ENCODE measurements at places on chromosomes 16 and 17.

DNA sequence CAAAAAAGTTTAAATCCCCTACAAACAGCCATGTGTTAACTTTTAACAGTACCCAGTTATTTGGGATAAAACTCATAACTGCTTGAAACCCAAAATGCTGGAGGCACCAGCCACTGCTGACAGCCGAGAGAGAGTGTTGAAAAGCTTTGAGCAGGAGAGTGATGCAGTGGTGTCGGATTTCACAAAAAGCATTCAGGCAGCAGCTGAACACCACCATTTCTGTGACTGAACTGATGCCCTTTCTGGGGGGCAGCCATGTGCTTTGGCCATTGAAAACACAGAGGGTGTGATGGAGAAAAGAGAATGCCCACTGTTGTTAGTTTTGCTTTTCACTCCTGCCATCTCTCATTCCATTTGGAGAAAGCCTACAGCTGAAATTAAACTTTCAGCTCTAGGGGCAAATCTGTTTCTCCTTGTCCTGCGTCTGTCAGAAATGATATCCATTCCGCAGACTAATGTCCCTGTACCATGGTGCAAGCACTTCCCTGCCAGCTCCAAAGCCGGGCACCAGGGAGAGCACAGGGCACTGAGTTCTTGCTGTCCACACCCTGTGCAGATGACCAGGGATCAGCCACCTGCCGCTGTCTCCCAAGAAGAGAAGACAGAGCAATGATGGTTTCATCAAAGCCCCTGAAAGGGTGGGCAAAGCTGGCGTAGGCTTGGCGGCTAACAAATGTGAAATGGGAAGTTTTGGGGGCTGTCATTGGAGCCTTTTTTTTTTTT lies 16.6 kb upstream of the MLYCD start:
- DNase-seq, result no peak

DNA sequence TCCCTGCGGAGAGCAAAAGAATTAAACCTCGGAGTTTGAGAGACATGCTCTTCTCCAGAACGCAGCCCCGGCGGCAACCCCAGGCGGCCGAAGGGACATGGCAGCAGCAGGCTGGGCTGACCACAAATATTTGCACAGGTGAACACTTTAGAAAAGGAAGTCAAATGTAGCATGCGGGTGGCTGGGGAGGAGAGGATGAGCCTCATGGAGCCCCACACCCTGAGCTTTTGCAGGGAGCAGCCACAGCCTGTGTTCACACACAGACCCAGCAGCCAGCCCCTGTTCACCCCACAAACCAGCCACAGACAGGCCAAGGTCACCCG lies 17.8 kb downstream of the HS3ST6 start:
- no peak for DNase-seq

GRCh38 chr16:57516773-57517172 lies 19.6 kb downstream of the CCDC102A start:
- no peak for DNase-seq

DNA sequence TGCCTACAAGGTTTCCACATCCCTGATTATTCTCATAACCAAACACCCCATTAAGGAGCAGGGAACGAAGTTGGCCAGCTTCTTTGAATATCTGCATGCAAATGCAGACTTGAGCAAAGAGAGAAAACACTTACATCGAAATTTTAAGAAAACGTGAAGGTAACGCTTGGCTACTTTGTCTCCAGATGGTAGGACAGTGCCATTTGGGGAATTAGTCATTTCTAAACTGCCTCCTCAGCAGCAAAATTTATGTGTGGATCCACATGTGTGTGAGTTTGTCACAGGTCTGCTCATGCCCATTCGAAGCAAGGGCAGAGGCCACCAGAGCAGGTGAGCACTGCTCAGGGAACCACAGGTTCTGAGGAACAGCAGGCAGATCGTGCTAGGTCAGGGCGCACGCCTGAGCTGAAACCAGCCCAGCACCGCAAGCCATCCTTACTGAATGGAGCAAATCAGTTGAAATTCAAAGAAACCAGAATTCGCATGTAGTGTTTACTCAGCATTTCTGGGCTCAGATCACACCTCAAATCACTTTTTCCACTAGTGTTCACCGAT lies 80.1 kb downstream of the SOCS1 start:
- DNase-seq, result no peak

DNA sequence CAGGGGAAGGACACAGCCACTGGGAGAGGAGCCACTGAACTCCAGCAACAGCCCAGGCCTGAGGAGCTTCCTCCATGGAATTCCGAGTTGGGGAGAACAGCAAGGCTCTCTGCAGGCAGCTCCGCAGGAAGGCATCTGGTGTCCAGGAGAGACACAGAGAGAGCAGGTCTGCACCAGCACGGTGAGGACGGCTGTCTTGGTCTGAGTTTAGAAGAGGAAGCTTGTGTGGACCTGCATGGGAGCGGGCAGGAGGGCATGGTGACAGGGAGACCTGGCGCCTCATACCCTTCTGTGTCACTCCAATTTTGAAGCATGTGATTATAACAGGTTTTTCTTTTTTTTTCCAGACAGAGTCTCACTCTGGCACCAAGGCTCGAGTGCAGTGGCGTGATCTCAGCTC lies 6.4 kb downstream of the SLC38A10 start:
- DNase-seq, result no peak

GRCh38 chr16:9389543-9390207 lies 298.2 kb downstream of the HAPSTR1 start:
- DNase-seq, result no peak

GRCh38 chr16:28543072-28543471 lies 4.3 kb upstream of the NUPR1 start:
- DNase-seq, result no peak

GRCh38 chr16:83781-84615 lies 6.0 kb downstream of the MPG start:
- no peak for DNase-seq

GRCh38 chr16:1991135-1991551 lies 1.4 kb downstream of the SYNGR3 start:
- no peak for DNase-seq

DNA sequence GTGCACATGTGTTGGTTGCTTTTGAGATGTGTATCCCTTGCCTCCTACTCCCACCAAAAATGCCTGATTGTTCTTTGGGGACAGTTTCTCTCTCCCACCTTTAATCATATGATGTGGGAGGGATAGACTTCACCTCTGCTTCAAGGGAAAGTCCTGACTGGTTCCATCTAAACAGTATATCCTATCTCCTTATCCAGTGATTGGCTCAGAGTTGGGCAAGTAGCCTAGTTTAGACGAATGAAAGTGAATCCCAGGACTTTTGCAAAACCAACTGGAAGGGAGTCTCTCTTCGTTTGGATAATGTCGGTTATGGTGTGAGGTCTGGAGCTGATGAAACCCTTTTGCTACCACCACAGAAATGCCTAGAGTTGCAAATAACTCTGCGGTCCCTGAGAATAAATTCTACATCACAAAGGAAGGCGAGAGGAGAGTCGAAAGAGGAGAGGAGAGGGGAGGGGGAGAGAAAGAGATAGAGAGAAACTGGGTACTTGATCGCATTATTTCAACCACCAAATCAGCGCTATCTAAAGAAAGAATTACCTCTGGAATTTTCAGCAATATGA lies 77.1 kb upstream of the SALL1 start:
- DNase-seq, result no peak

GRCh38 chr16:67039260-67040020 lies 10.5 kb downstream of the CBFB start:
- DNase-seq, result no peak

DNA sequence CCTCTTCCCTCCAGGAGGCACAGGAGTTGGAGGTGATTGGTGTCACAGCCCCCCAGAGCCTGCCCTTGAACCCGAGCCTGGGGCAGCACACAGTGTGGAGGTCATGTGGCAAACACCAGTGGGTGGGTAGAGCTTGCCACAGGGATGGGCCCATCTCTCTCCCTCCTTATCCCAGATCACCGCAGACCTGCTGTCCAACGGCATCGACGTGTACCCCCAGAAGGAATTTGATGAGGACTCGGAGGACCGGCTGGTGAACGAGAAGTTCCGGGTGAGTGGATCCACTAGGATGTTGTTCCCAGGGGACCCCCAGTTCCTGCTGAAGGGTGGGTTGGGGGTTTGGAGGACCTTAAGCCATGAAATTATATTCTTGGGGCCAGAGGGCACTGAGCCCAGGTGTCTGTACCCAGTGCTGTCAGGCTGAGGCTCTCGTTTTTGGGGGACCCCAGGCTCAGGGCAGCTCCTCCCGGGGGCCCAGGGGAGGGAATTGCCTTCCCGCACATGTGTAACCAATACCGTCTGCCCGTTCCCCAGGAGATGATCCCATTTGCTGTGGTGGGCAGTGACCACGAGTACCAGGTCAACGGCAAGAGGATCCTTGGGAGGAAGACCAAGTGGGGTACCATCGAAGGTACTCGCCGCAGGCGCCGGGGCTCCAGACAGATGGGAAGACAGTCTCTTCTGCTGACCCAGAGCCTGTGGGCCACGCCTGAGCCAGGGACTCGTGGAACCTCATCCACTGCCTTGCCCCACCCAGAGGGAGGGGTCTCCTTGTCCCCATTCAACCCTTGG lies 351.9 kb downstream of the SEC14L1 start:
- no peak for DNase-seq

GRCh38 chr16:19118938-19119431 lies 5.2 kb downstream of the ITPRIPL2 start:
- DNase-seq, result peak; percentile 59

- DNase-seq, result no peak
Measured at GRCh38 chr16:49505556-49505955, 132.0 kb downstream of the C16orf78 start.

DNA sequence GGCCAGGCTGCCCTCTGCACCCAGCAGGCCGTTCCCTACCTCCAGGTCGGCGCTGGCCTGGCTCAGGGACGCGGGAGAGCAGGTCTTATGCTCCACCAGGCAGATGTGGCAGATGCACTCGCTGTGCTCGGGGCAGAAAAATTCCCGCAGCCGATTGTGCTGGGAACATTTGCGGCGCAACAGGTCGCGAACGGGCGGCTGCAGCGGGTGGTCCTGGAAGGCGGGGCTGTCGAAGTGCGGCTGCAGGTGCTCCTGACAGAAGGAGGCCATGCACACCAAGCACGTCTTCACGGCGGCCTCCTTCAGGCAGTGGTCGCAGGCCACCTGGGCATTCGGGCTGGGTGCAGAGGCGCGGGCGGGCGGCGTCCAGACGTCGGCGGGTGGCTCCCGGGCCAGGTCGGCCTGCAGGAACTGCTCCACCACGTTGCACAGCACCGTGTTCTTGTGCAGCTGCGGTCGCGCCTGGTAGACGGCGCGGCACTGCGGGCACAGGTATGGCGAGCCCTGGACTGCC lies 439 bp downstream of the TRIM25 start:
- no peak for DNase-seq

- no peak for DNase-seq
Measured at GRCh38 chr16:9610727-9611126, 519.3 kb downstream of the HAPSTR1 start.

DNA sequence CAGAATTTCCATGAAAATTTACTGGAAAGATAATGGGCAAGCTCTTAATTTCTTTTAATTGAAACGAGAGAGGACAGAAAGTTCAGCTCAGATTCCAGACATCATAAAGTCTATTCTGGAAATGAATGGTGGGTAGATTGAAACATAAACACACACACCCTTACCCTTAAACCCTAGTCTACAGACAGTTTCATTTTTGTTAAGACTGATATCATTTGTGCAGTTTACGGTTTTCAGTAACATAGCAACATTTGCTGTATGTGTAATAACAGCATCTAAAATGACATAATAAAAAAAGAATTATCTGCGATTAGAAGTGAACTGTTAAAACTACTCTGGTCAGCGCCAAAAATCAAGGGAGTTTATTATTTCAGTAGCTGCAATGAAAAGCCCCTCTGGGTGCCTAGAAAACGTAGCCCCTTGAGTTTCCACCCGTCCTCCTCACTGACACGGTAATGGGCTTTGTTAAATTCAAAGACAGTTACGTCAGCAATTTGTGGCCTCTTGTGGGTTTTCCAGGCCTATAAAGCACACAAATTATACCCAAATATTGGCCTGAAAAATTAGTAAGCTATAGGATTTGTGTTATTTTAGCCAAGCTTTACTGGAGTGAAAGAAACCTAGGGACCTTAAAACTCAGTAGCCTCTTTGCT lies 520.6 kb upstream of the SOX9 start:
- no peak for DNase-seq

DNA sequence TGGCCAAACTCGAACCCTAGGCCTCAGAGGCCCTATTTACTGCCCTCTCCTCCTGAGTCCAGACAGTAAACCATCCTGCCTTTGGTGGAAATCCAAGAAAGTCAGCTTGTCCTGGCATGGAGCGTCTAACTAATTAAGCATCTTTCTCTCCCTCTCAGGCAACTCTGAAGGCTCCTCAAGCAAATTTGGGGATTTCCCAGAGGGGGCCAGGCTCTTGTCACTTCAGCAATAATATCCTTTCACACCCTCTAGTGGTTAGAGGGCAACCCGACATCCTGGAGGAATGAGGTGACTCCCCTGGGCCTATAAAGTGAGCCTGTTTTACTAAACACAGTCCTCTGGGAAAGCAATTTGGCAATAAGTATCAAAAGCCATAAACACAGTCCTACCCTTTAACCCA lies 60.4 kb downstream of the NOG start:
- DNase-seq, result peak; percentile 34

DNA sequence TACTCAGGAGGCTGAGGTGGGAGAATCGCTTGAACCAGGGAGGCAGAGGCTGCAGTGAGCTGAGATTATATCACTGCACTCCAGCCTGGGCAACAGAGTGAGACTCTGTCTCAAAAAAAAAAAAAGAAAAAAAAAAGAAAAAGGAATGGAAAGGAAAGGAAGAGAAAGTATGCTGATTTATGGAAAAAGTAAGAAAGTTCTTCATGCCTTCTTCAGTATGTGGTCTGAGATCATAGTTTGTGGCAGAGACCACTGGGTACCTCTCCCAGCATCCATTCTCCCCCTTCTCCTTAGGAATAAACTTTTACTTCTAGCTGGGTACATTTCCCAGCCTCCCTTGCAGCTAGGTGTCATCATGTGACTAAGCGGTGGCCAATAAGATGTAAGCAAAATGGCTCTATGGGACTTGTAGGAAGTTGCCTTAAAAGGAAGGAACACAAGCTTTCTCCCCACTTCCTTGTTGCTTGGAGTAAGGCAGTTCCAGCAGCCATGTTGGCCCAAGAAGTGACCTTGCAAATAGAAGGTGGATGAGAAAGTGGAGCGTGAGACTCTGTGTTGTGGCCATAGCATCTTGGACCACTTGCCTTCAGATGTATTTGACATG lies 26.1 kb upstream of the XPO6 start:
- DNase-seq, result no peak

GRCh38 chr17:37461668-37462067 lies 28.0 kb upstream of the DUSP14 start:
- no peak for DNase-seq

GRCh38 chr17:78349891-78350642 lies 9.8 kb downstream of the SOCS3 start:
- no peak for DNase-seq

DNA sequence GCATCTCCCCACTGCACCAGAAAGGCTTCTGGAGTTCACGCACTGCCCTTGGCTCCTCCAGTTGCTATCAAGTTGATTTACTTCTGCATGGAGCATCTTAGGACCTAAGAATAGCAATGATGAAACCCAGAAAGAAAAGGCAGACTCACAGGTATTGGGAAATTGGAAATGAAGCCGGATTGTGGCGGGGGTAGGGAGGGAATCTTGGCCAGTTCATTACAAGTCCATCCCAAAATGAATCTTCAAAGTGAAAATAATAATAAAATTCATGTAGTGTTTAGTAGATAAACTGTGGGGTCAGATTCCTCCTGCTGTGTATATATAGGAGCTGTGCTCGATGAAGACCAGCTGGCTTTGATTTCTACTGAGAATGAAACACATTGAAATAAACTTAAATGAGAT lies 33.7 kb downstream of the TEKT3 start:
- DNase-seq, result no peak

- no peak for DNase-seq
Measured at GRCh38 chr17:69431835-69432234, 17.3 kb downstream of the MAP2K6 start.

Measured in fibroblast of skin of left biceps (primary cell).